Motor neuron (in vitro differentiated cells): ENCODE measurements at places on chromosomes 16 and 17. TPM values are rescaled to one million over a fixed set of nuclear protein-coding genes. Genes with fewer than 3 reads are reported as not detected.

Gene RAB26
- 8.1 and 9.4 TPM in 2 replicates for total RNA-seq

Gene HBM
- not detected in 2 replicates for total RNA-seq

Gene CDH1
- 1.1 and 1.3 TPM in 2 replicates for total RNA-seq

Gene KRT9
- total RNA-seq: 0.62 and 0.87 TPM in 2 replicates

Gene RPTOR
- total RNA-seq: 15.6 and 18.3 TPM in 2 replicates

Gene OTOP3
- total RNA-seq: 0.10 TPM in 1 of 2 replicates, not detected in the other

Gene TMC7
- 0.72 and 1.7 TPM in 2 replicates for total RNA-seq

Gene NPB
- 0.15 and 0.38 TPM in 2 replicates for total RNA-seq

Gene ALDH3A1
- 7.0 and 8.4 TPM in 2 replicates for total RNA-seq

Gene CRHR1
- 2.7 and 2.9 TPM in 2 replicates for total RNA-seq

Gene TVP23A
- 0.15 and 0.32 TPM in 2 replicates for total RNA-seq

Gene EPX
- 0.38 and 0.41 TPM in 2 replicates for total RNA-seq

Gene LITAFD
- total RNA-seq: 0.87 and 0.95 TPM in 2 replicates

Gene UNC45B
- total RNA-seq: 0.06 TPM in 1 of 2 replicates, not detected in the other

Gene UTP18
- 37.8 and 44.8 TPM in 2 replicates for total RNA-seq

Gene GRAPL
- total RNA-seq: 3.9 and 5.2 TPM in 2 replicates

Gene WWP2
- 19.3 and 20.1 TPM in 2 replicates for total RNA-seq

Gene UTS2R
- not detected in 2 replicates for total RNA-seq

Gene MEOX1
- 0.27 and 0.38 TPM in 2 replicates for total RNA-seq

Gene GNG13
- not detected in 2 replicates for total RNA-seq

Gene PARD6A
- total RNA-seq: 3.0 and 4.5 TPM in 2 replicates

Gene TBC1D28
- not detected in 2 replicates for total RNA-seq

Gene MARVELD3
- 0.55 and 0.63 TPM in 2 replicates for total RNA-seq

Gene DUSP3
- total RNA-seq: 24.0 and 26.6 TPM in 2 replicates

Gene SPN
- total RNA-seq: 1.1 TPM in 2 replicates

Gene MYLK3
- 2.0 TPM in 1 of 2 replicates, not detected in the other for total RNA-seq

Gene CHST6
- total RNA-seq: 9.6 and 10.7 TPM in 2 replicates

Gene ELMO3
- 0.43 and 0.97 TPM in 2 replicates for total RNA-seq

Gene DNAH17
- total RNA-seq: 0.67 and 1.1 TPM in 2 replicates

Gene CMTM4
- total RNA-seq: 12.1 and 13.0 TPM in 2 replicates

Gene GJC1
- total RNA-seq: 7.9 and 8.2 TPM in 2 replicates

Gene ABCC11
- 0.29 and 0.52 TPM in 2 replicates for total RNA-seq
